ENCODE measurements at places on chromosomes 12 and 14. TPM values are rescaled to one million over a fixed set of nuclear protein-coding genes. Genes with fewer than 3 reads are reported as not detected.

The KRT76 gene
- total RNA-seq, result not detected

The LMNTD1 gene
- not detected for total RNA-seq

DNA sequence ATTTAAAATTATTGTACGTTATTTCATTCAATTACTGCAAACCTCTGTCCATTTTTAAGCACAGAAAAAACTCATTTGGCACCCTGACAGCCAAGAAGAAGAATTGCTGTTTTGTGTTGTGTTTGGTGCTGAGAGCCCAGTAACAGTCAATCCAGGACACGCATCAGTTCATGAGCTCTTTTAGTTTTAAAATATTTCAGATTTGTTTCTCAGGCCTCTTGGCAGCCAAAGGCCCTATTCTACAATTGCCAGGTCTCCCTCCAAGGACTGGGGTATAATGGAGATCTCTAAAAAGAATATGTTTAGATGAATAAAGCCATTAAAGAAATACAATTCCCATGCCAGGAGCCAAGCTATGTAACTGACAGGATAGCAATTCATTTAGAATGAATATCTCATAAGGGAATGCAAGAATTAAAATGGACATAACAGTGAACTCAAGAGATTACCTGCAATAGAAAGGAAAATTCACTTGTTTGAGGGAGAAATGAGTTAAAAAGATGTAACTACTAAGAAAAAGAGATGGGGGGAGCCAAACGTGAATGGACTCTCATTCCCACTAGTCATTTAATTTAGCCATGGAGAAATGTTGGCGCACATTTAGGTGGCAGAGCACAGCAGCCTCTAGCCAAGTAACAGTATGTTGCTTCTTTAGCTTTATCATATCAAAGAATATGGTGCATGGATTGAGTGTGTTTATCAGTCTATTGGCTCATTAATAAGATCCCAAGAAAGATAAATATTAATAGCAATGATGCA is 140.6 kb upstream of the PELI2 start:
- H3K4me3 ChIP-seq, result no peak overlapping the region
- no peak for DNase-seq
- no peaks in the 10 kb centered on the region for H3K4me1 ChIP-seq
- H3K27ac ChIP-seq, result no peak overlapping the region

DNA sequence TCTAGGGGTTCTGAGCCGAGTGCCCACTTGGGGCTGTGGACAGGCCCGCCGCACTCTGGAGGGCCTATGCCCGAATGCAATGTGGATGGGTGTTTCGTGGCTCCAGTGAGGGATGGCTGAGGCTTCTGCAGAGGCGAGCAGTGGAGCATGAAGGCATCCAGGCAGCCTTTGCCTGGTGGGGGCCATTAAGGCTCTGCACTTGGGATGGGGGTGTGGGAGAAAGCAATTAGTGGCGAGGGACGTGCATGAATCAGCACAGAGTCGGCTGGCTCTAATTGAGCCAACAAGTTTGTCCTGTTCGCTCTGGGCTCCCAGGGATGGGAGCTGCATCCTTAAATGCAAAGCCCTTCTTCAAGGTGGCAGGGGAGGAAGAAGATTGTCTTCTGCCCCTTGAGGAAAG is 346.9 kb upstream of the FKBP4 start:
- H3K27me3 ChIP-seq, result no peaks in the 10 kb centered on the region
- H3K36me3 ChIP-seq, result no peaks in the 10 kb centered on the region
- H3K4me1 ChIP-seq, result no peaks in the 10 kb centered on the region
- DNase-seq, result no peak
- H3K27ac ChIP-seq, result no peak overlapping the region

DNA sequence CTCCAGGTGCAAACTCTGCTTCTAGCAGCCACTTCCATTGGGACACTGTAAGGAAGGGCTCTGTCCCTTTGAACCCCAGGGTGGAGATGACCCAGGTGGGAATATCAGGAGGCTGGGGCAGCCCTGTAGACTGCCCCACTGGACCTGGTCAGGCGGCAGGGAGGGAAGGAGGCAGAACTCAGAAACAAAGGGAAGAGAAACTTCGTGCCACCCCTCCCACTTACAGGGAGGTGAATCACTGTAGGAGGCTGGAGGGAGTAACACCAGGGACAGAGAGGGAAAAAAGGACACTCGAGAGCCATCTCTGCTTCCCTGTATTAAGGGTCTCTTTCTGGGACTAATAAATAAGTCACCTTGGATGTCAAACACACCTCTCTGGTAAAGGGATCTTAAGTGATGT is 37.4 kb downstream of the ISCA2 start:
- no peak overlapping the region for H3K27ac ChIP-seq
- no peak for DNase-seq
- H3K36me3 ChIP-seq, result no peaks in the 10 kb centered on the region
- no peak overlapping the region for H3K4me3 ChIP-seq
- no peaks in the 10 kb centered on the region for H3K27me3 ChIP-seq
- no peaks in the 10 kb centered on the region for H3K4me1 ChIP-seq

- DNase-seq, result no peak
- H3K36me3 ChIP-seq, result no peaks in the 10 kb centered on the region
- no peak overlapping the region for H3K27ac ChIP-seq
- no peaks in the 10 kb centered on the region for H3K27me3 ChIP-seq
Measured at GRCh38 chr12:59010118-59010517, 89.8 kb upstream of the LRIG3 start.

GRCh38 chr14:80167793-80168448 is 43.4 kb downstream of the DIO2 start:
- H3K27me3 ChIP-seq, result no peaks in the 10 kb centered on the region
- no peaks in the 10 kb centered on the region for H3K4me1 ChIP-seq
- no peaks in the 10 kb centered on the region for H3K36me3 ChIP-seq
- DNase-seq, result no peak
- no peak overlapping the region for H3K27ac ChIP-seq

DNA sequence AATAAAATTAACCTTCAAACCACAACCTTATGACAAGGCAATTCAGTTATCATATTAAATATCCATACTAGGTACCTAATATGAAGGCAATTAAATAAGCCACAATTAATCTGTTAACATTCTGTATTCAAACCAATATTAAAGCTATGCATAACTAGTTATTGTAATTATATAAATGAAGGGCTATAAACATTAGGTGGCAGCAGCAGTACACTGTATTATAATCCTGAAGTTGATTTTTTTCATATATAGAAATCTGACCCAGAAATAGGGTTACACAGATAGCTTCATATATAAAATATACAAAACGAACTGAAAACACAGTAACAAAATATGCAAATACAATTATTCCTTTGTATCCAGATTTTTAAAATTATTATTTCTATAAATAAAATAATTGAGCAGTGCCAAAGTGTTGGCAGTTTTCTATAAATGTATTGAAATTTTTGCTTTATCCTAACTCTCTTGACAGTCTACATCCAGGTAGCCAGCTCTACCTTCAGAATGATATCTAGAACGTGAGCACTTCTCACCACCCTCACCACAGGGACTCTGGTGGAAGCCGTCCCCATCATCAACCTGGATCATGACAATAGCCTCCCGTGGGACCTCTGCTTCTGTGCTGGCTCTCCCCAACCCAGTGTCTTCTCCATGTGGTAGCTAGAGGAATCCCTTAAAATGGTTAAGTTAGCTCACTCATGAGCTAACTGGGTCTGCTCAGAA is 136.2 kb downstream of the MED13L start:
- no peak for DNase-seq
- H3K27me3 ChIP-seq, result no peaks in the 10 kb centered on the region
- no peak overlapping the region for H3K27ac ChIP-seq
- H3K36me3 ChIP-seq, result no peaks in the 10 kb centered on the region

All from gastrocnemius medialis (tissue), 4 donors.